ENCODE measurements at places on chromosomes 2 and 18.

DNA sequence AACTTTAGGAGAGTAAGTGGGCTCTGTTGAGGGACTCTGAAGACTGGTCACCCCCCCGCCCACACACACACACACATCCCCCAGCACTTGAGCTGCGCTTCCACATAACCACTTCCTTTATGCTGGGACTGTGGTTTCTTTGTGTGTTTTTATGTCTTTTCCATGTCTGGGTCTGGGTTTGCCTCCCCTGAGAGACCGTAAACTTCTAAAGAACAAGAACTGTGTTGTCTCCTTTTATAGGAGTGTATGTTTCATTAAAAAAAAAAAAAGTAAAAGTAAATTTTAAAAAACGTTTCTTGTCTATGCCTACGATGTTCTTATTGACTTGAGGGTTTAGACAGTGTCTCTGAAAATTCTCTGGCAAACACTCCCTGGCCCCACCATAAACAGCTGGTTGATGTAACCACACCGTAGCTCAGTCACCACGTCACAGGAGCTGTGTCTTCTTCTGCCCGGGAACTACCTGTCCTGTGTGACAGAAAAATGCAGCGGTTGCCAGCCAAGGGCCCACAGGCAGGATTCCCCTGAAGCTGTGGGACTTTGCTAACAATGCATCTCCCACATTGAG is 68.0 kb downstream of the KLHL29 start:
- DNase-seq, result no peak

DNA sequence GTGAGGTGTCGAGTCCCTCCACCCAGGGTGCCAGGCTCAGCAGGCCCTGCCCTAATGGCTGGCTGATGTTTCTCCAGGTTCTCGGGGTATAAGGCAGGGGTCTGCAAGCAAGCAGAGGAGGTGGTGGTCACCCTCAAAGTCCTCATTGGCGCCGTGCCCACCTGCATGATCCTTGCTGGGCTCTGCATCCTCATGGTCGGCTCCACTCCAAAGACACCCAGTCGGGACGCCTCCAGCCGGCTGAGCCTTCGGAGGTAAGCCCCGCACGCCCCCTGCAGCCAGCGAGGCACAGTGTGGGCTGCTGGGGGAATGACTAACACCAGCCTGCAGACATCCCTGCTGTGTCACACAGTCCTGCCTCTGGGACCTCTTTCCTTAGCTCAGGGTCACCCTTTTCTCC is 14.1 kb downstream of the MFSD2B start:
- no peak for DNase-seq

DNA sequence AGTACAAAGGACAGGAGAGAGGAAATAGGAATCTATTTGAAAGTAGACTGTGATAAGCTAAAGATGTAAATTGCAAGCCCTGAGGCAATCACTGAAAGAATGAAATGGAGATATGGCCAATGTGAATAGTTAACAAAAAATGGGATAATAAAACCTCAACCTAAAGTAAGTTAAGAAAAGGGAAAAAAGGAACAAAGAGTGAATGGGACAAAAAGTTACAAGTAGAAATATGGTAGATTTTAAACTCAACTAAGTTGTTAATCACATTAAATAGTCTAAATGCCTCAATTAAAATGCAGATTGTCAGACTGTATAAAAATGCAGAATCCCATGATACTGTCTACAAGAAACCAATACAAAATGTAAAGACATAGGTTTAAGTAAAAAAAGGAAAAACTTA is 165.2 kb upstream of the RBMS1 start:
- no peak for DNase-seq

GRCh38 chr2:237491515-237492118 is 4.6 kb downstream of the MLPH start:
- DNase-seq, result no peak

DNA sequence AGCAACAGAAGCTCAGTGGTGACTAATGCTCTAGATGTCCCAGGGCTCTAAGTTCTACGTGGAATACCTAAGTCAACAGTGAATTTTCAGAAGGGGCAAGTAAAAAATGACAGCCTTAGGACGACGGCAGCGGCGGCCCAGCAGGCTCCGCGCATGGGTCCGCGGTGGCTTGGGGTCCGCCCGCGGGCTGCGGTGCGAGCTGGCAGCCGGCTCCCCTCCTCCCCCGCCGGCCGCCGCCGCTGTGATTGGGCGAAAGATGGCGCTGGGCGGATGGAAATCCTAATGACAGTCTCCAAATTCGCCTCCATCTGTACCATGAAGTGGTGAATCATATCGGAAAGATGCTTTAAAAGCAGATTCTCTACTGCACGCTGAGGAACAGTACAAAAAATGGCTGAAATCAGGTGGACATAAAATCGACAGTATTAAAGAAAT is 74.7 kb downstream of the HNRNPLL start:
- no peak for DNase-seq

GRCh38 chr2:120768112-120769048 is 32.7 kb downstream of the GLI2 start:
- peak; percentile 18 for DNase-seq

- DNase-seq, result no peak
Observed at GRCh38 chr2:172558372-172558771, 2.5 kb downstream of the PDK1 start.

DNA sequence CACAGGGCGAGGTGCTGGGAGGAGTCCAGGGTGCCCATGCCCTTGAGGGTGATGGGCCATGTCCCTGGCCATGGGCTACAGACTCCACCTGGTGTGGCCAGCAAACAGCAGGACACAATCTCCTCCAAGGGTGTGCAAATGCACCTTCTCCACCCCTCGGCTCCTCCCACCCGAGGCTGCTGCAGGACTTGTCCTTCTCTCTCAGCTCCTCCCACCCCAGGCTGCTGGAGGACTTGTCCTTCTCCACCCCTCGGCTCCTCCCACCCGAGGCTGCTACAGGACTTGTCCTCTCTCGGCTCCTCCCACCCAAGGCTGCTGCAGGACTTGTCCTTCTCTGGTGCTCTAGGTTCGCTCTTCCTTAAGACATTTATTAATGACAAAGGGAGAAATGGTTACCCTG is 57.3 kb upstream of the SNTG2 start:
- DNase-seq, result no peak

Measured in uterus (tissue), 4 donors.